Cerebellum (tissue), 4 donors: ENCODE measurements at places on chromosomes 1 and 21. TPM values are rescaled to one million over a fixed set of nuclear protein-coding genes. Genes with fewer than 3 reads are reported as not detected.

The SELP gene
- total RNA-seq = 0.27 TPM

The TAS1R1 gene
- not detected for total RNA-seq

The FCAMR gene
- total RNA-seq = not detected

The TGFBR3 gene
- total RNA-seq = 14.3 TPM

The SKI gene
- 23.4 TPM for total RNA-seq

The TTLL10 gene
- total RNA-seq = 0.18 TPM

The ALX3 gene
- total RNA-seq = not detected

The FAM43B gene
- total RNA-seq = 2.5 TPM

The KCNN3 gene
- total RNA-seq = 4.2 TPM

The TMEM82 gene
- not detected for total RNA-seq

The TMEM269 gene
- total RNA-seq = 0.64 TPM

The FBXO42 gene
- 35.7 TPM for total RNA-seq

The ZBTB21 gene
- 13.3 TPM for total RNA-seq

The DUSP23 gene
- total RNA-seq = 12.2 TPM

The C1orf105 gene
- total RNA-seq = not detected

The CBS gene
- 60.3 TPM for total RNA-seq

The ORC1 gene
- total RNA-seq = 3.1 TPM

The CADM3 gene
- total RNA-seq = 100 TPM

The DEPDC1 gene
- total RNA-seq = 7.3 TPM
